Naive thymus-derived CD8-positive, alpha-beta T cell (primary cell): ENCODE measurements at places on chromosomes 16 and 17. TPM values are rescaled to one million over a fixed set of nuclear protein-coding genes. Genes with fewer than 3 reads are reported as not detected.

The EXOC3L1 gene
- 0.31 TPM for polyA plus RNA-seq

The PRKCB gene
- polyA plus RNA-seq: 57.2 TPM

The PMM2 gene
- polyA plus RNA-seq: 22.5 TPM

The TBC1D28 gene
- polyA plus RNA-seq: not detected

The SMG6 gene
- polyA plus RNA-seq: 9.0 TPM

The CCDC200 gene
- polyA plus RNA-seq: 0.73 TPM
